ENCODE measurements at places on chromosomes 13 and 19. TPM values are rescaled to one million over a fixed set of nuclear protein-coding genes. Genes with fewer than 3 reads are reported as not detected.

DNA sequence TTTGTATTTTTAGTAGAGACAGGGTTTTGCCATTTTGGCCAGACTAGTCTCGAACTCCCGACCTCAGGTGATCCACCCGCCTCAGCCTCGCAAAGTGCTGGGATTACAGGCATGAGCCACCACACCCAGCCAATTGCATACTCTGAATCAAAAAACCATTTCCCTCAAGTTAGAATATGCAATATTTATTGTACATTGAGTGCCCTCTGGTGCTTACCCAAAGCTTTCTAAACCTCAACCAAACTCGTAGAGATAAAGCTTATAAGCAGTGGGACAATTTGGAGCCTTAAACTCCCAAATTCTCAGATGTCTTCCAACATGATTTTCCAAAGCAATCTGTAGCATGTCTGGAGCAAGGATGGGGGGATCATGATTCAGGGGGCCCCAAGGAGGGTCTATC is 22.4 kb downstream of the RFXAP start:
- DNase-seq = no peak

- DNase-seq = peak; percentile 28
These were observed 25.9 kb downstream of the ACSBG2 start for GRCh38 chr19:6161271-6161850.

DNA sequence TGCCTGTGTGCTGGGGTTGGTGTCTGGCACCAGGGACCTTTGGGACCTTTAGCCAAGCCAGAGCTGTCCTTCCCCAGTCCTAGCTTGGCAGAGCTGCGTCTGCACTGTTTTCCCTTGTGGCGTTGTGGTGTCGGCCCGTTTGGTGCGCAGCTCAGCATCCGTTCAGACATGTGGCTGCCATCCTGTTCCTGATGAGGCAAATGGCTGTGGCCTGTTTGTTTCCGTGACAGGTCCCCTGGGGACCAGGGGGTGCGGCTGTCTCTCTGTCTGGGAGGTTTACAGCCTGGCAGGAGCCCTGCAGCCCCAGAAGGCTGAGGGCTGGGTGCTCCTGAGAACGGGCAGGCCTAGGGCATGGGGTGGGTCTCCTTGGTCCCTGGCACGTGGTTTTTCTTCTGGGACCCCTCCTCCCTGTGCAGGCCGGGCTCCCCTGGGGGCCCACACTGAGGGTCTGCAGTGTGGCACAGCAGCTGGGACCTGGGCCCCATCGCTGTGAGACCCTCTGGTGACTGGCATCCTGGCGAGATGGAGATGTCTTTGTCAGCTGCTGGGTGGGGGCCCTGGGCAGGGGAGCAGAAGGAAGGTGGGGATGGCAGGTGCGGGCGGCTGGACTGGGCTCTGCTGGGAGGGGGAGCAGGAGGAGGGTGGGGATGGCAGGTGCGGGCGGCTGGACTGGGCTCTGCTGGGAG is 4.0 kb downstream of the SPPL2B start:
- DNase-seq = peak; percentile 68

- DNase-seq = no peak
These were observed 33.4 kb downstream of the CAB39L start for GRCh38 chr13:49410477-49410876.

- DNase-seq = no peak
These were observed 6.3 kb upstream of the POU4F1 start for GRCh38 chr13:78609464-78610205.

The B3GNT8 gene
- total RNA-seq = 28.7 TPM

GRCh38 chr19:814152-815078 is 7.3 kb downstream of the PLPPR3 start:
- no peak for DNase-seq

The PCDH17 gene
- 1.8 TPM for total RNA-seq

The LIPE gene
- total RNA-seq = 9.7 TPM

DNA sequence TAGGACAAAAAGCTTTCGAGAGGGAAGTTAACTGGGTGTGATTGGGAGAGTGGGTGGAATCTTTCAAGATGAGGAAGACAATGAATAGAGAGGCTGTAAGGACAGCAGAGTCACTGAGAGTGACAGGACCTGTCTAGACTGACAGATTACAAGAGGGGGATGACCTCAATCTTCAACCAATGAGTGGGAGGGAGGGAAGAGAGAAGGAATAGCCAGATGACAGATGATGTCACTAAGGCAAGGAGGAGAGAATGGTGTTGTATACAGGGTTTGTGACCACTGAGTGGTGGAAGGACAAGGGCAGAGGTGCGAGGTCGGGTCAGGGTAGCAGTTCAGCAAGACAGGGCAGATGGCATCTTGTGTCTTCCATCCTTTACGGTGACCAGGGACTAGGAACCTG is 5.8 kb upstream of the ILF3 start:
- no peak for DNase-seq

The DAND5 gene
- total RNA-seq = 0.18 TPM

GRCh38 chr13:40968416-40969000 is 50.6 kb downstream of the ELF1 start:
- DNase-seq = no peak

DNA sequence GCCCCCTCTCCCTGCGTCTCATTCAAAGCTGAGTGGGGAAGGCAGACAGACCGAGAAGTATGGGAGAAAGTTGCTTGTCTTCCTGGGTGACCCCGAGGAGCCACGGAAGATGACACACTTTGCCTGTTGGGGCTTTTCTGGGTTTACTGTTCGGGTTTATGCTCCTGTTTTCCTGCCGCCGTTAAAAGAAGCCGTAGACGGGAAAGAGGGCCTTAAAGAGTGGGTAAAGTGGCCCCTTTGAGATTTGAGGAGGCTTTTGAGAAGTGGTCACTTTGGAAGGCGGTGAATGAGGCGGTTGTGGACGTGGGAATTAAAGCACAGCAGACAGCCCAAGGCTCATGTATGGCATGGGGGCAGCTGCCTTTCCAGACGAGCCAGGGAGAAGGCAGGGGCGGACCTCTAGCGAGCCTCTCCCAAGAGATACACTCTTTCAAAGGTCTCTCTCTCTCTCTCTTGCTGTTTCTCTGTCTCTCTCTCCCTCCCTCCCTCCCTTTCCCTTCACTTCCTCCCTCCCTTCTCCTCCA is 493 bp upstream of the LHFPL6 start:
- peak; percentile 10 for DNase-seq

DNA sequence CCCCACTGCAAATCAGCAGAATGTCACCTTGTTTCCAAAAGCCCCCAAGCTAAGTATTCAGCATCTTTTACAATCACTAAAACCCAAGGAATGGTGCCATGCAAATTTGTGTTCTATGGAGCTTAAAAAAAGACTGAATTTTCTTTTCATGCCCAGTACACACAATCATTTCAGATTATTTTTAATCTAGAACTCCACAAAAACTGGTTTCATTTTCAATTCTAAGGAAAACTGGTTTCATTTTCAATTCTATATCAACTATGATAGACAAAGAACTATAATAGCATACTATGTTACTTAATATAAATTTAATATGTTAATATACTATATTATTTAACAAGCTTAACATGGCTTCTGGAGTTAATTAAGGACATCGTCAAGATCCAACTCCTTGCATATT is 88.4 kb upstream of the DOCK9 start:
- no peak for DNase-seq

GRCh38 chr19:2867025-2867991 is at the start of gene ZNF556:
ZNF556 (plus strand) TSS chr19:2867335; CDS start chr19:2867422, 87 bp downstream.
- DNase-seq = no peak

The KCNJ14 gene
- 0.34 TPM for total RNA-seq

DNA sequence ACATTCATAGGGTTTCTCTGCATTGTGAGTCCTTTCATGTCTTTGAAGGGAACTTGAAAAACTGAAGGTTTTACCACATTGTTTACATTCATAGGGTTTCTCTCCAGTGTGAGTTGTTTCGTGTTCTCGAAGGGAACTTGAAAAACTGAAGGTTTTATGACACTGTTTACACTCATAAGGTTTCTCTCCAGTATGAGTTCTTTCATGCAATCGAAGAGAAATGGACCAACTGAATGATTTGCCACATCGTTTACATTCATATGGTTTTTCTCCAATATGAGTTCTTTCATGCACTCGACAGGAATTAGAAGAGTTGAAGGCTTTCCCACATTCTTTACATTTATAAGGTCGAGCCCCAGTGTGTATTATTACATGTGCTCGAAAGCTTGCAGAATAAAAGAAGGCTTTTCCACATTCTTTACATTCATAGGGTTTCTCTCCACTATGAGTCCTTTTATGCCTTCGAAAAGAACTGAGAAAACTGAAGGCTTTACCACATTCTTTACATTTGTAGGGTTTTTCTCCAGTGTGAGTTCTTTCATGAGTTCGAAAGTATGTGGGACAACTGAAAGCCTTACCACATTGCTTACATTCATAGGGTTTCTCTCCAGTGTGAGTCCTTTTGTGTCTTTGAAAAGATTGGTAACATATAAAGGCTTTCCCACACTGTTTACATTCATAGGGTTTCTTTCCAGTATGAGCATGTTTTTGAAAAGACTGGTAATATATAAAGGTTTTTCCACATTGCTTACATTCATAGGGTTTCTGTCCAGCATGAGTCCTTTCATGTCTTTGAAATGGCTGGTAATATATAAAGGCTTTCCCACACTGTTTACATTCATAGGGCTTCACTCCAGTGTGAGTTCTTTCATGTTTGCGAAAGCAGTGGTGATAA is 20.7 kb downstream of the ZNF14 start:
- DNase-seq = no peak

GRCh38 chr19:52140032-52140710 is 433 bp upstream of the ZNF616 start:
- peak; percentile 8 for DNase-seq

- no peak for DNase-seq
These were observed 49.1 kb downstream of the WASF3 start for GRCh38 chr13:26606631-26607030.

- no peak for DNase-seq
These were observed 43.9 kb downstream of the RAP2A start for GRCh38 chr13:97477844-97478243.

- no peak for DNase-seq
These were observed 11.2 kb upstream of the PRR19 start for GRCh38 chr19:42290523-42291434.

The ZNF582 gene
- 1.3 TPM for total RNA-seq

GRCh38 chr19:15810335-15810734 is 5.1 kb downstream of the OR10H1 start:
- DNase-seq = no peak

The ERCC1 gene
- total RNA-seq = 37.1 TPM

The SLC10A2 gene
- total RNA-seq = 2.5 TPM

The ZNF677 gene
- 2.5 TPM for total RNA-seq

GRCh38 chr13:83563499-83563898 is 318.8 kb downstream of the SLITRK1 start:
- DNase-seq = no peak

DNA sequence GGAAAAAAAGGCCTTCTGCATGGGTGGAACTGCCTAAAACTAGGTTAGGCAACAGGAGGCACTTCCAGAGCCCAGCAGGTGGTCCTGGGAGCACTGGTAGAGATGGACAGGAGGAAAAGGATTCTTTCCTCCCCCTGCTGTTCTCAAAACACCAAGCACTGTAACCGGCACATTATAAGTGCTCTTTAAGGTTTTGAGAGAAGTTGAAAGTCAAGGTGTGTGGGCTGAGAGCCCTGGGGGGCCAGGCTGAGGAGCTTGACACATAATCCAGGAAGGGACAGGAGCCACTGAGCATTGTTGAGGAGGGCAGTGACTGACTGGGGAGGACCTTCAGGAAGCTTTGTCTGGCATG is 32.3 kb downstream of the SPATA13 start:
- no peak for DNase-seq

The KDELR1 gene
- total RNA-seq = 226 TPM

DNA sequence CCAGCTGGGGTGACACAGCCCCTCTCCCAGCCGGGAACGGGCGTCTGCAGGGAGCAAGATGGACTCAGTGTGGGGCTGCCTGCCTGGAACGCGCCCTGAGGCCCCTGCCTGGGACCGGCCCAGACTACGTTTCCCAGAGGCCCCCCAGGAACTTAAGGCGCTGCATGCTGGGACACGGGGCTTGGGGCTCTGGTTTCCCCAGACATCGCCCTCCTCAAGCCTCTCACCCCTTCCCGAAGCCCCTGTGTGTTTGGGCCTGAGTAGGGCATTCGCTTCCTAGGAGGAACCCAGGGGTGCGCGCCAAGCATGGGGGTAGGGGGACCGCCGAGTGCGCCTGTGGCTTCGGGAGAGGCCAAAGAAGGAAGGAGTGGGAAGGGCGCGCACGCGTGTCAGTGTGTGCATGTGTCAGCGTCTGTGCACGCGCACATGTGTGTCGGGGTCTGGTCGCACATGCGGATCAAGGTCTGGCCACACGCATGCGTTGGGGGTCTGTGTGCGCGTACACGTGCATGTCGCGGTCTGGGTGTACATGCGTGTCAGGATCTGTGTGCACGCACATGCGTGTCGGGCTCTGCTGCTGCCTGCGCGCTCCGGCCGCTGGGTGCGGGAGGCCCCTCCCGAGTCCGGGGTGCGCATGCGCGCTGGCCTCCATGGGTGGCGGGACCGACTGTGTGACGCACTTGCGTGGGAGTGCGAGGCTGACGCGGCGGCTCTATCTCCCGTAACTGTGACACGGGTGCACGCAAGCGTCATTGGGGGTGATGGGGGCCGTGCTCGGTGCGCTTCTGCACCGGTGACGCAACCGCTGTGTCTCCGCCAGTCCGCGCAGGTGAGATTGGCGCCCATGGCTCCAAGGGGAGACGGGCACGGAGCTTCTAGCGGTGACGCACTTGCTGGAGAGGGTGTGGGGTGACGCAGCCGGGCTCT is 16.2 kb downstream of the ZNF331 start:
- DNase-seq = peak; percentile 87

- peak; percentile 61 for DNase-seq
These were observed 13.5 kb upstream of the ADGRE1 start for GRCh38 chr19:6873708-6874431.

DNA sequence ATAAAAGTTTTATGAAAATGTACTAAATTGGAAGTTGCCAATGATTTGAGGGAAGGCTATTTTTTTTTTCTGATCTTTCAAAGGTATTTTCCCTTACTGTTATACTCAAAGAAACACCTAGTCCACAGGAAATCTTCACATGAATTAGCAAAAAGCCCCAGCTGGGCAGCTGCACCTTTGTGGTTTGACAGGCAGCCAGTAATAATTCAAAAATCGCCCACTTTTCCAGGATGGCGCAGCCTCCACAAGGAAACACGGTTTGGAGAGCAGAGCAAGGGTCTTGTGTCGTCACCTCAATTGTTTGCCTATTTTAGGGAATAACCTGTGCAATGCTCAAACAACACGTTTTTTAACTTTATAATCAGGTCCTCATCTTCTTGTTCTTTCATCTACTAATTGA is 324.9 kb upstream of the GPC6 start:
- DNase-seq = no peak

GRCh38 chr13:27967203-27967735 is 1.8 kb downstream of the CDX2 start:
- no peak for DNase-seq

DNA sequence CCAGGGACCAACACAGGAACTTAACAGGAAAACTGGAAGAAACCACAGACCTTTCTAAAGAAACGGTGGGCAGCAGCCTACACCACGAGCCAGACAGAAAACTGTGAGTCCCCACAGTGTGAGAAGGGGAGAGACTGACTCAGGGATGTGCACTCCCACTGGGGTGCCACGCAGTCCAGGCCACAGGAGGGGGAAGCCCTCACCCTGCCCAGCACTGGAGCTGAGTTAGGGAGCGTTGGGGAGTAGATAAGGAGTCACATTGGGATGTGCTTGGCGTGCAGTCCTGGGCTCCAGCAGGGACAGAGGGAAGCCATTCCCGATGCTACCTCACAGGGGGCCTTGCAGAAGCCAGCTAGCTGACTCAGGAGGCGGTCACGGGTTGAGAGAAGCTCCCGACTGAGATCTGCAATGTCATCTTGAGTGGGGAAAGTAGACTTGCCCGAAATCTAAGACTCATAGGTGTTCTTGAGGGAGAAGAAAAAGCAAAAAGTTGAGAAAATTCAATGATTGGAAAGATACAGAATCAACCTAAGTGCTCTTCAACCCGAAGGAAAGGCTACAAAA is 17.3 kb downstream of the SIGLEC8 start:
- DNase-seq = no peak

The LHB gene
- not detected for total RNA-seq
